Fibroblast of mammary gland (primary cell): ENCODE measurements at places on chromosomes 3 and 15.
A peak's percentile ranks its signal among the peaks of the same experiment; 100 is the strongest.

GRCh38 chr15:81317642-81318017, 6.3 kb downstream of the STARD5 start:
- no peak for DNase-seq

GRCh38 chr15:54618120-54618519, 578.6 kb downstream of the RSL24D1 start:
- no peak for DNase-seq

DNA sequence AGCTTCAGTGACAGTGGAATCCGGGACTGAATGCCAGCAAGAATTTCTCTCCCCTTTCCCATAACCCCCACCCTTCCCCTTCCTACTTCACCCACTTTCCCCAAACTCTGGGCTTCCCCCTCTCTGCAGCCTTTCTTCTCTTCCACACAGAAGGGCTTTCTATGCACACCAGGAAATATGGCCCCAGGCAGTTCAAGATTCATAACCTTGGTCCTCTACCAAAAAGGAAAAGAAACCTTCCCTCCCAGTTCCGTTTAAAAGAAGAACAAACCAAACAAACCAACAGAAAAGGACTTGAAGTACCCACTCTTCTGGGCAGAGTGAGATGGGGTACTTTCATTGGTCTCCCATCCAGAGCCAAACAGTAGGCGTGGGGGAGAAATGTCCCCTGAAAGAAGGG, 68.8 kb upstream of the ABHD2 start:
- no peak for DNase-seq

DNA sequence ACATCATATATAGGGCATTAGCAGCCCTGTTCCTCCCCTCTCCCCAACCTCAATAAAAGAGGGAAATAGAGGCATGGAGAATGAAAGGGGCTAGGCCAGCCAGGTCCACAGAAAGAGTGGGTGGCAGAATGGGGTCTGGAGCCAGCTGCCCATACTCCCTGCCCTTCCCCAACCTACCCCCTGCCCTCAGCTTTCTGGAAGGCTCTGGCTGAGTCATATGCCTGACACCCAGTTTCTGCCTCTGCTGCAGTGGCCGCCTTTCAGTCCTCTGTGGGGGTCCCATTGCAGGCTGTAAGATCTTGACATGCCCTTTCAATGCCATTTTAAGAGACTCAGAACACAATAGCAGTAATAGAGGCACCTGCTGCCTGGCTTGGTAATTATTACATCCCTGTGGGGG, 95.7 kb downstream of the LINGO1 start:
- no peak for DNase-seq

DNA sequence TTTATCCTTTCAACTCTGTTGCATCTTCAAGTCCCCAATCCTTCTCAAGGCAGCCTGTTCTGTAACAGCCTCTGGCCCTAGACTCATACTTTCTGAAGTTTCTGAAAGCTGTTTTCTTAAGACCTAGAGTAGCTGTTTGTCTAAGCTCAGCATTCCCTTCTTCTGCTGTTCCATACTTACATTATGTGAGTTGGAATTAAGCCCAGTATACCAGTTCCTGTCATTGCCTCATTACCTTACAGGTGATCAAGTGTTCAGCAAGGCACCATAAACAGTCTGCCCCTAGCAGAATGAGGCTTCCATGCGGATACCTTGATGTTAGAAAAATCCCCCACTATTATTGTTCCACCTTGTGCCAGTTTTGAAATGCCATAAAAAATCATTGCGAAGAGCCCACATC, 180.6 kb downstream of the PLCL2 start:
- DNase-seq, result no peak

DNA sequence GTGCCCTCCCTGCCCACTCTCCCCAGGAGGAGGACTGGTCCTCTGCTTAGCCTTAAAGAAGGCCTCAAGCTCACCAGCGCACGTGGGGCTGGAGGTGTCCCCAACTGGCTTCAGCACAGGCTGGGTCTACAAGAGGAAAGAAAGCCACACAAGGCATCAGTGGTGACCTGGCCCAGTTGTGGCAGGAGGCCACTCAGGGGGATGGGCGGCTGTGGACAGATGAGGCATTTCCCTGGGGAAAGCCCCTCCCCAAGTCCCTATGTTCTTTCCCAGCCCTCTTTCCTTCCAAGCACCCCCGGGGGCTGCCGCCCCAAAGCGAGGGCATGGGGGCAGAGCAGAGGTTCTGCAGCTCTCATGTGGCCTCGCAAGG, 155.2 kb upstream of the TLE3 start:
- DNase-seq, result no peak

GRCh38 chr3:23356169-23356568, 153.0 kb downstream of the UBE2E2 start:
- no peak for DNase-seq

- no peak for DNase-seq
These were observed 114.5 kb downstream of the EPHA3 start for GRCh38 chr3:89221924-89222323.

GRCh38 chr3:19147905-19148767, at the start of gene KCNH8:
TSS of gene KCNH8 (plus strand) at chr3:19148510. CDS start at chr3:19148720, 210 bp downstream.
- DNase-seq, result no peak

- peak; percentile 63 for DNase-seq
These were observed 56.3 kb upstream of the PSMD6 start for GRCh38 chr3:64079369-64080150.

GRCh38 chr3:69105320-69105719, 17.1 kb downstream of the LMOD3 start:
- DNase-seq, result no peak

DNA sequence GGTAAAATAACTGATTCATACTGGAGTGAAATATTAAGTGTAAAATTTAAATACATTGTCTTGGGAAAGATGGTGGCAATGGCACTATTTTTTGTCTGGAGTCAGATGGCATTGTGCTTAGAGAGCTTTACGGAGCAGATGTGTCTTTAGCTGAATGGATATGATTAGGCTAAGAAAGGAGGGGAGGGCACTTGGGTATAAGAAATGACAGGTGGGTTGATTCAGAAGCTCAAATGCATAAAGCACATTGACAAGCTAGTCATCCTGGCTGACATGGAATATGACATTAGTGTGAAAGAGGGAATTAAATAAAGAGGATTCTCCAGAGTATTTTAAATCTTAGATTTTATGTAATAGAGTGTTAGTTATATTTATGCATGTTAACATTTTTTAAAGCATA, 570.1 kb upstream of the CBLB start:
- DNase-seq, result no peak

GRCh38 chr3:147197739-147198138, 208.6 kb downstream of the ZIC4 start:
- DNase-seq, result no peak

DNA sequence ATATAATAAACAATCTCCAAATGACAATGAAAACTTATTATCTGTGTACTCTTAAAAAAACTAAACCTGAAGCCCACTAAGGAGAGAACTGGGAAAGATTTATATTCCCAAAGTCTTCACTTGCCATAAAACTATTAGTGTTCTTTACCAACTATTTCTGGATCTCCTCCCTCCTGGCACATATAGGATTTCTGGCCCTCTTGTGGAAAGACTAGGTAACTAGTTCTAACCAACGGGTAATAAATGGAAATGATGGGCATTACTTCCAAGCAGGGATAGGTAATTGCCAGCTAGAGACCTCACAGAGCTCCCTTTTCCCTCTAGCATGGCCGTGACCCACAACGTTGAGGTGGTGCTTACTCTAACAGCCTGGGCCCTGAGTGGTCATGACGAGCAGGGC, 110.1 kb downstream of the DNAH12 start:
- peak; percentile 50 for DNase-seq

DNA sequence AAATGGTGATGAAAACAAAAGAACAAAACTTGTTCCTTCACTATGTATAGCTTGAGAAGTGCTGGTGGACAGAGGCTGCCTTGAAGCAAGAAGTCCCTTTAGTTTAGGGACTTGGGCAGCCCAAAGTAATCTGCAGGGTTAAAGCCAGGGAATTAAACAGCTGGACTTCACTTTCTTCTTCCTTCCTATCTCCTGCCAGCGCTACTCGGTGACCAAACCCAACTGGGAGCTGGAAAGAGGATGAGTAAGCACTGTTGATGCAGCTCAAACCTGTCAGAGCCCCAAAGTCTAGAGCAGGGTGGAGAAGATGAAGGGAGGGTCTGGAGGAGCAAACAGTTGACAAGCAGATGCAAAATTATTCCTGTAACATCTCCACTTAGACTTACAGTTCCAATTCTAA, 73.1 kb upstream of the FBN1 start:
- peak; percentile 77 for DNase-seq

DNA sequence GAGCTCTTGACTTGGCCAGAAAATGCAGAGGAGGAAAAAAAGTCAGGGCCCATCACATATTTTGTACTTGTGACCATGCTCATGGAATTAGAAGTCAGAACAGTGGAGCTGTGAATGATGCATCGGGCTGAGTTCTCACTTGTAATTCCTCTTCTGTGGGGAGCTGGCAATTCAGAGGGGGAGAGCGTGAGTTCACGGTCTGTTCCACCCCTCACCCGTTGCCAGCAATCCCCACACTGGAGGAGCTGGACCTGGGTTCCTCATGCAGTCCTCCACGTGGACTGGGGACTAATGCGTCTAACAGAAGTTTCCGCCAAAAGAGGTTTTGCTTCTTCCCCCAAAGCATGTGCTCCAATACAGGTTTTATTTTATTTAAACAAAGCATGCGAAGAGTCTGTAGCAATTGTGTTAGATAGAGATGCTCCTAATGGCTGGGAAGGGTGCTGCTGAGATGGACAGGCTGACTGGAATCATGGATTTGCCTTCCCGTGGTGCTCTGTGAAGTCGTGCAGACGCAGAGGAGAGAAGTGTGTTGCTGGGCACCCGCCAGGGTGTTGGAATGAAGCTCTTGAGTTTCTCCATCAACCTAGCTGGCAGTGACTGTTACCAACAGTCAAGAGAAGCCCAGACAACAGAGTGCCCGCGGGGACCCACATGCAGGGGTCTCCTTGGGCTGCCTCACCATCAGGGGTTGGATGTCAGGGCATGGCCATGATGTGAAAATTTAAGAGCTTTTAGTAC, 77.4 kb upstream of the PCSK6 start:
- no peak for DNase-seq

- no peak for DNase-seq
These were observed at the start of gene MAPKAPK3 for GRCh38 chr3:50617096-50617791. TSS of gene MAPKAPK3 (plus strand) at chr3:50617151. CDS start at chr3:50617566, 415 bp downstream.

GRCh38 chr3:12993517-12994356, 79.5 kb downstream of the IQSEC1 start:
- DNase-seq, result no peak

DNA sequence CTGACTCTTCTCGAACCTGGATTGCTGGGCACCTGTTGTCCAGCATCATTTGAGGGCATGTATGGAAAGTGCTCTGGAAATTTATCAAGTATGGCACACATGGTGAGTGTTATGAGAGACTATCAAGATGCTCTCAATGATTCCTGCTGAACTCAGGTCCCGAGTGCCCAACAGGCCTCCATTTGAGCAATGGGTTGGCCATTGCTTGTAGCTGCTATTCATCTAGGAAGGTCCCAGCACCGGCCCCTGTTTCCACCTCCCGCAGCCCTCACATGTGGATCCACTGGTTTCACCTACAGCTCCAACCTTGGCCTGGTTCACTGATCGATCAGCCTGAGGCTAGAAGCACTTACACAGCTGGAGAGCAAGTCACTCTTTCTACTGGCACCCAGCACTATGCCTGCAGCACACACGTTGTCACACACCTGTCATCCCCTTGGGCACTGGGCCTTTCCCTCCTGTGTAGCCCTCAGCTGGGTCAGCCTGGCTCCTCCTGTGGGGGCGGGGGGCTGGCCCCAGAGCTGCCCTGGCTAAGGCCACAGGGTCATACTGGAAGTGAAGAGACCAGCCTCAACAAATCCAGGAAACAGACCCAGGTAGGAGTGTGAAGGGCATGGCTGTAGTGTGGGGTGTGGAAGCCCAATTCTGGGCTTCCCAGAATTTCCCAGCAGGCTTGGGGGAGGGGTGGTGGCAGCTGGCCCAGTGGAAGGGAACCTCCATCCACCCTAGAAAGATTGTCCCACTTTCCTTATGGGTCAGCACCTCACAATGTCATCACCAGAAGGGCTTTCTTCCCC, 41.7 kb upstream of the SMAD3 start:
- no peak for DNase-seq

DNA sequence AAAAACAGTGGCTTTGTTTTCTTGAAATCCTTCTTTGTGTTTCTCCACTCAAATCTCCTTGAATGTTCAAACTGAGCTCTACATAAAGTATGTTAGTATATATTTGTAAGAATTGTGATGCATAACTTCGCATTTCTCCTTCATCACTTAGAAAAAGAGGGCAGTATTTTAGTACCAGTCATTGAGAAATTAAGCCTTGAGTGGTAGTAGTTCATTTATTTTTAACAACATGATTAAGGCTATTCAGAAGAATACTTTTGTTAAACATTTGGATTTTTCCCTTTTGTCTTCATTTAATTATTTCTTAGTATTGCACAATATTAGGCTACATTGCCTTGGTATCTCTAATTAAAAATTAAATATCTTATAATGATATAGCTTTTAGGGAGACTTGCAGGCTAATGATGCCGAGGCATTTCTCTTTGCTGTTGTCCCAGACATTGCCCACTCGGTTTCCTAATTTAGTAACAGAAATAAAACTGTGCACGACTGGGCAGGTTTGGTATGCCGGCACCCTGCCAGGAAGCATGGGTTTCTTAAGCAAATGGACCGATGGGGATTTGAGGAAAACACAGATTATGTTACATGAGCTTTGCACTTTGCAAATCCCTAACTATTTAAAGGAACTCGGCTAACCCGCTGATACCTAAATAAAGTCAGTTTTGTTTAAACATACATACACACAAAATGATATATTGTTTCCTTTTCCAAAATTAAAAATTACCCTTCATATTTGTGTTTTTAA, 54.7 kb downstream of the LRRC28 start:
- DNase-seq, result peak; percentile 66

- no peak for DNase-seq
These were observed 482.2 kb upstream of the PDZRN3 start for GRCh38 chr3:74106925-74107324.

GRCh38 chr15:92120094-92120795, 266.7 kb downstream of the SLCO3A1 start:
- peak; percentile 40 for DNase-seq

GRCh38 chr3:17874636-17875035, 132.2 kb upstream of the TBC1D5 start:
- DNase-seq, result peak; percentile 9
